NCI-H748 treated with DMSO at 0.1 percent for 48 hours (cell line): ENCODE measurements at places on chromosomes 2 and 18.

DNA sequence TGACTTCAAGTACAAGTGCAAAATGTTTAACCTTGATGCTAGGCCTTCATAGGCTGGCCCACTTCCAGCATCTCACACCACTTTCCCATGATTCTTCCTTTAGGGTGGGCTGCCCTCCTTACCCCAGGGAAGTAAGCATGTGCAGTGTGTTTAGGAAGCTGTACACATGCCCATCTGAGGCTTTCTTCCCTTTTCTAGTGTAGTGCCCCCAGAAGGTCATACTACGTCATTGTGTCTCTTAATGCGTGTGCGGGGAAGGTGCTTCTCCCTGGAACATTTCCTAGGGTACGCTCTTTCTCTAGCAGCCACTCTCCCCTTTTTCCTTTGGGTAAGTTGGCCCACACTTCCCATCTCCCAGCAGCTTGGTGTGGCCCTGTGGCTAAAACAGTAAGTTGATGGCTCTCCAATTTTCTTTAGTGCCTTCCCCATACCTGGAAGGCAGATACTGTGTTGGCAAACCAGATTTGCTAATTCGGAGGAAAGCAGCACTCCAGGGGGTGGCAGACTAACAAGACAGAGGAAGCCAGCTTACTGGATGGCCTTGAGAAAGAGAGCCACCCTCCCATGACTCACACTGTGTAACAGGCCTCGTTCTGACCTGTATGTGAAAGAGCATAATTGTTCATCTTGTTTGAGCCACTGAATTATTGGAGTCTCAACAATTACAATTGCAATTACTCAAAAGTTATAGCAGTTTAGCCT lies 1.1 kb upstream of the SULT6B1 start:
- DNase-seq = no peak

- DNase-seq = peak; percentile 96
Measured at GRCh38 chr2:223585666-223586065, 16.5 kb downstream of the SCG2 start.

DNA sequence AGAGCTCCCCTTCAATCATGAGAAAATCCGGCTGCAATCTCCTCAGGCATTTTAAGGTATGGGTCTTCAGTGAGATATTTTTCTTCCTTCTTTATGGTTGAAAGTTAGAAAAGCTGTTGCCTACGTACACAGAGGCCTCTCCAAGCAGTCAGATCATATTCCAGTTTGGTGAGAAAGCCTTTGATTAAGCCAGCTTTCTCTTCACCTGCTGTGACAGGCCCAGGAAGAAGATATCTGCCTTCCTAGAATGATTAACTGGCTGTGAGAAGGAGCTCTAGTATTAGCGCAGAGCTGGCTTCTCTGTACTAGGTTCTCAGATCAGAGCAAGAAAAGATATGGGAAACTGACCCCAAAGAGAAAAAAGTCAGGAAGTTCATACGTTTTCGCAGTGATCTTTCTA lies 585.0 kb upstream of the CHAC2 start:
- no peak for DNase-seq

GRCh38 chr2:75162897-75163296 lies 36.4 kb downstream of the TACR1 start:
- no peak for DNase-seq

GRCh38 chr18:79459946-79460480 lies 64.3 kb downstream of the NFATC1 start:
- no peak for DNase-seq

GRCh38 chr2:73018188-73018825 lies 53.2 kb downstream of the SFXN5 start:
- DNase-seq = no peak

GRCh38 chr2:133992454-133992853 lies 261.4 kb upstream of the MGAT5 start:
- DNase-seq = no peak

DNA sequence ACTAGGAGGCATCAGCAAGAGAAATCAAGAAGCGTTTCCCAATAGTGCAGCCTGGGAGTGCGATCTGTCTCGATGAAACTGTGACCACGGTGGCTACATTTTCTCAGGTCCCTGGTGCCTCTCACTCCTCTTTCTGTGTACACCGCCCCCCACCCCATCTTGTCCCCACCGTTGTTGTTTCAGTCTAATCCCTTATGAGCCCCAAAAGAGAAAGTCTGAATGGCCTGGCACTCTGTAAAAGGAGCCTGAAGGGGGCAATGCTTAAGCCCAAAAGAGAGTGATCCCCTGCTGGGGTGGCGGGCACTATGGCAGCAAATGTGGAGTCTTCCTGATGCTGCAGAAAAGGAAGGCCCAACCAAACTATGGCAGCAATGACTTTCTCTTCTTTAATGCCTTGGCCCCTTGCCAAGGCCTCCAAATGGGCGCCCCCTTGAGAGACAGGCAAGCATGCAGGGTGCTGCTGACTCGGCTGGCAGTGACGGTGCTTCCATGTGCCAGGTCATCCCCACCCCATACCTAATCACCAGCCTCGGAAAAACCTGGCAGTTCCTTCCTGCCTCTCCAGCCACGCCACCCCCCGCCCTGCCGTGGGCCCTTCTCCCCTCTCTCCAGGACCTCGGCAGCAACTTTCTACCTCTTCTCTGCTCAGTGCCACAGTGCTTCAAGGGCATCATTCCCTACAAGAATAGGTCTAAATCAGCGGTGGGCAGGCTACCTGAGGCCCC lies 123.0 kb downstream of the CYP26B1 start:
- DNase-seq = no peak

GRCh38 chr2:43114210-43114609 lies 112.2 kb downstream of the ZFP36L2 start:
- no peak for DNase-seq

GRCh38 chr2:230657462-230657861 lies 55.2 kb upstream of the CAB39 start:
- DNase-seq = no peak

DNA sequence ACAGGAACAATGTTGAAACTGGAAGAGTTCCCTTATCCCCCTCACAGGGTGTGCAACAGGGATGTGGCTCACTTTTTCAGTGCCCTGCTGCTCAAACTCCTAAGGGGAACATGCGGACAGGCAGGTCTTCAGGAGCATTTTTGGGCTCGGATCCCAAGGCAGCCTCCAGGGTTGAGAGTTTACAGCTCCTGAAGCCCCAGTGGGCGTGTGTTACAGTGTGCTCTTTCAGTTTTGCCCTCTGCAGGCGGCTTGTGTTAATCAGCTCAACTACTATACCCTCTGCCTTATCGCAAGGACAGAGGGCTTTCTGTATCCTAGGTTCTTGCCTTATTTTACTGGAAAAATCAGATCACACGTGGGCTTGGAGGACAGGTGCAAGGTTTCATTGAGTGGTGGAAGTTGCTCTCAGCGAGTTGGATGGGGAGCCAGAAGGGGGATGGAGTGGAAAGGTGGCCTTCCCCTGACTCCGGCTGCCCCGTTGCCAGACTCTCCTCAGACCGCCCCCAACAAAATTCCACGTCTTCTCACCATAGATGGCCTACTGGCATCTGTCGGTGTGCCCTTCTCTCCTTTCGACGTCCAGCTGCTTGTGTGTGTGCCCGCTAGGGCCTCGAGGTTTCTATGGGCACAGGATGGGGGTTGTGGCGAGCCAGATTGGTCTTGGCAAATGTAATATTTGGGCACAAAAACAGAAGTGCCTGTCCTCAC lies 541.9 kb downstream of the TMX3 start:
- DNase-seq = no peak

DNA sequence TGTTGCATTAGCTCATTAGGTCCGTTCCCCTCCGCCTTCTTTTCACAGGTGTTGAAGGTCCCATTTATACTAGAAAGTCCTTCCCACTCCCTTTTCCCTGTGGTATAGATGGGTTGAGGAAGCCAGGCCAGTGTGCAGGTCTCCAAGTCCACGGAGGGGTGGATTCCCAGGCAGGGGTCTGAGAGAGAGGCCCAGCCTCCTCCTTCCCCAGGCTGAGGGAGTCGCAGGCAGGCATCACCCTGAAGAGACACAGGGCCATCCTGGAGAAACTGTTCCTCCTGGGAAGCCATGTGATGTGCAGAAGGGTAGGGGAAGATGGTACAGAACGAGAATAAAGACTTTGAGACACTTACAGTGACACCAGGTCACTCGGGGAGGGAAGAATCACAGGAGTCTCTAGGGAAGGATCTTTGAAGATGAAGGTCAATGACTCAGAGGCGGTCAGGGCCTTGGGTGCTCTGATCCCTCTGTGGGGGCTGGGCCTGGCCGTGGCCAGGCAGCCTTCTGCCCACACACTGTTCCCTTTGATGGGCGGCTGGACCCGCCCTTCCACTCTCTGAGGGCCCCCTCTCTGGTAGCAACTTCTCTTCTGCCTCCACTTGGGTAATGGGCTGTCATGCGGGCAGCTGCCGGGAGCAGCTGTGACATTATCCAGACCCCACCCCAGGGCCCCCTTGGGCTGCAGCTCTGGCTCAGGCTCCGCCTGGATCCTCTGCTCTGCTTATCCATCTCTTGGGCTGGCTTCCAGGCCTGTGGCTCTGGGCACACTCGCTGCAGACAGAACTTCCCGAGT lies 45.1 kb downstream of the RHOB start:
- no peak for DNase-seq

DNA sequence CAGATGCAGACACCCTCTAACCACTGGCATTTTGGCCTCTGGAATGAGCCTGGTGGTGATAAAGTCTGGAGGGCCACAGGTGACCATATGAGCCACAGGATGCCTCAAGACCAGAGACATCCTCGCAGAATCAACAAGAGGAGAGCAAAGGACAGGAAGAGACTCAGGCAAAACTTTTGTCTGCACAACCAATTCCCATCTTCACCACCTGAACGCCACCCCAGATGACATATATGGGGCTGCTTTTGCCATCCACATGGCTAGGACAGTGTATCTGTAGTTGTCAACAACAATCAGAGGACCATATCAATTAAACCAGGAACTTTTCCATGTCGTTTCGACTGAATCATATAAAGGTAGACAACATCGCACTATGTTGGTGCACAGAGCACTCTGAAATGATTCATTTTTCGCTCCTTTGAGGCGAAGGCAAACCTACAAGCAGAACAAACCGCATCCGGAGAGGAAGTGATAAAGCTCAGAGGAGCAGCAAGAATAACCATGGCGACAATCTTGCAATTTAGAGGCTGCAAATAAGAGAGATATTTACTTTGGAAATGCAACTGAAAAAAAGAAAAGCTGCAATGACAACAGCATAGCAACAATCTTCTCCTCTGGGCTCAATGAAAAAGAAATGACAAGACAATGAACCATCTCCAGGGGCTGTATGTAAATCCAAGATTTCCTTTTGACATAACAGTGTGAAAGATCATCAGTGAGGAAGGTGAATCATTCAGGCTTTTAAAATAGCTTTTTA lies 204.5 kb downstream of the ARL4C start:
- no peak for DNase-seq

DNA sequence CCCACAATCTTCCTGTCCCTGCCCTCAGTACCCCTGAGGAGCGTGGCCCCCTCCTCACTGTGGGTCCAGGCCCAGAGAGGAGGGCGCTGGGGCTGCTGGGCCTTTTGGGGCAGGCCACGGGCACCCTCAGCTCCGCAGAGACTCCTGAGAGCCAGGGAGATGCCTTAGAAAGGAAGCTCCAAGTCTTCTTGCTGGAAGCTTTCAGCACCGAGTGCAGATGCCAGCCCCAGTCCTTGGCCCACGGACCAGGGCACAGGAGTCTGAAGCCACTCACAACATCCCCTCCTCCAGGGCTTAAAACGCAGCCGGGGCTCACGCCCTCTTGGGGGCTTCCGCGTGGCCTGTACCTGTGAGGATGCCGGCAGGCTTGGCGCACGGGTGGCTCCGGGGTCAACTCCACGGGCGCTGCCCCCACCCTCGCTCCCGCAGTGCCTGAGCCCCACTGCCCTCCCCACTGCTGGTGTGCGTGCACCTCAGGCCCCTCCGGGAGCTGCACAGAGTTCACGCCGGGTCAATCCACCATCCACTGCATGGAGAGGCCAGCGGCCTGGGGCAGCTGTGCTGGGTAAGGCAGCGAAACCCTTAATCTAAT lies 72.1 kb upstream of the CTDP1 start:
- no peak for DNase-seq

DNA sequence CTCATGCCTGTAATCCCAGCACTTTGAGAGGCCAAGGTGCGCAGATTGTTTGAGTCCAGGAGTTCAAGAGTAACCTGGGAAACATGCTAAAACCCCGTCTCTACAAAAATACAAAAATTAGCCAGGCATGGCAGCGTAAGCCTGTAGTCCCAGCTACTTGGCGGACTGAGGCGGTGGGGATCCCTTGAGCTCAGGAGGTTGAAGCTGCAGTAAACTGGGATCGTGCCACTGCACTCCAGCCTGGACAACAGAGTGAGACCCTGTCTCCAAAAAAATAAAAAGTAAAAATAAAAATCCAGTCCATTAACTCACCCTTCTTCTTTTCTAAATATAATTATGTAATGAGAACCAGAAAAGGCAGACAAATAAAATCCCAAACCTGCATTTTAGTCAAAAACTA lies 8.2 kb downstream of the BAZ2B start:
- DNase-seq = no peak
